ENCODE measurements at places on chromosomes 1 and 21. TPM values are rescaled to one million over a fixed set of nuclear protein-coding genes. Genes with fewer than 3 reads are reported as not detected.
A peak's percentile ranks its signal among the peaks of the same experiment; 100 is the strongest.

DNA sequence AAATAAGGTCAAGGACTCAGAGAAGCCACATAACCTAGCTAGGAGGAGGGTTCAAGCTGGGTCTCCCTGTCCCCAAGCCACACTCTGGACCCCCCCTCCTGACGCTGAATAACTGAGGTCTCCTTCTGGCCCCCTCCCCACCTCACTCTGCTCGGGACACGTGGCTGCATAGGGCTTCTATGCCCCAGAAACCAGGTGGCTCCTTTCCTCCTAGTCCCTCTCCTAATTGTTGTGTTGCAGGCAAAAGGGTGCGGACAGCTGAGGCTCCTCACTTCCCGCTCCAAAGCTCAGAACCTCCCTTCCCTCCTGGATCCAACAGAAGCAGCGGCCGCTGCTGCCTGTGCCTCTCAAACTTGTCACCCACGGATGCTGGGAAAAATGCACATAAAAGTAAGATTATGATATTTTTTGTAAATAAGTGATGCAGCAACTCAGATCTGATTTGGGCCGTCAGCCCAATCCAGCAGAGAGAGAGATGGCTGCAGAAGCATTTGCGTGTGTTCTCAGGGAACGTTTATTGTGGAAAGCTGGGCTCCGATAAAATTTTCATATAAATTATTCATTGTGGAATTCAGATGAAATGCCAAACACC, 40.8 kb upstream of the C1orf174 start:
- DNase-seq: no peak

- no peak for DNase-seq
Measured at GRCh38 chr1:110309767-110310166, 29.4 kb upstream of the RBM15 start.

GRCh38 chr1:152959801-152960451, 10.5 kb upstream of the SPRR4 start:
- DNase-seq: no peak

DNA sequence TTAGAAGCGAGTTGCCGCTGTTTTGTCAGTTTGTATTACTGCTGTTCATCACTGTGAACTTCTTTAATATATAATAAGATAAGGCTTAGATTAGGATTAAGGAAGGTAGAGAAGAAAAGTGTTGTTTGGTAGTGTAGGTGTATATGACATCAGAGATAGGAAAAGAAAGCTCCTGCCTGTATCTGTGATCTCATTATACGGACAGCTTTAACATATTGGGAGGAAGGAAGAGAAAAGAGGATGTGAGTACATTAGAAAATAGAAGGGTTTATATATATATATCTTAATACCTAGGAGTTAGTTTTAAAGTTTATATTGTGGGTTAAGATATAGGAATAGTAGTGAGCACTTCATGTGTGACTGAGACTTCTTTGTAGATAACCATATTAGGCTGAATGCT, 71.0 kb downstream of the RALGPS2 start:
- DNase-seq: no peak

- DNase-seq: no peak
Measured at GRCh38 chr1:86739648-86740509, 35.5 kb downstream of the SH3GLB1 start.

DNA sequence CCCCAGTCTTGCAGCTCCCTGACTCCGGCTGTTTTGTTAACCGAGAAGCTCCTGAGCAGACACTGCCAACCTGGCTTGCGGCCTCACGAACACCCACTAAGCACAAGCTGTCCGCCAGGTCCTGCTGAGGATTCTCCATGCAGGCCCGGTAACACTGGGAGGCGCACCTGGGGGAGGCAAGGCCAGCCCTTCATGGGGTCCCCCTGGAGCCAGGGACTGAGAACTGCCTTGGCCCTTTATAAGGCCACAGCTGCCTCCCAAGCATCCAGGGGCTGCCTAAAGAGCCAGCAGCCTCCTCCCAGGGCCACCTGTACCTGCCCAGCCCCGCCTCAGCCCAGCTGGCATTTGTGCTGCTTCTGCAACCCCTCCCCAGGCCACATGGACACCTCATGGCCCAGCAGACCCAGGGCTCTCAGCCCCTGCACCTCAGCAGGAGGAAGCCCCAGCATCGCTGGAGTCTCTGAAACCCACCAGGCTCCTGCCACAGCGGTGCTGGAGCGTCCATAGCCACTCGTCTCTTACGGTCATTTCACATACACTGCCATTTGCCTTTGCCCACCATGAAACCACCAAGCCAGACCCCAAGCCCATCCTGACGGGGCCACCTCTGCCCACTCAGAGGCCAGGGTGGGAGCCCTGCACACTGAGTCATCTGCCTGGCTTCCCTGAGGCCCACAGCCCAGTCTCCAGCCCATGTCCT, 82.5 kb downstream of the NPHP4 start:
- no peak for DNase-seq

STYXL2 gene
- total RNA-seq: 0.41 TPM

- DNase-seq: no peak
Measured at GRCh38 chr1:37599940-37600339, 4.2 kb upstream of the GNL2 start.

GRCh38 chr1:204649721-204650521, 35.6 kb downstream of the LRRN2 start:
- no peak for DNase-seq

IL24 gene
- under 0.01 TPM for total RNA-seq

KLHDC8A gene
- total RNA-seq: 16.7 TPM

OVAAL gene
- not detected for total RNA-seq

DNA sequence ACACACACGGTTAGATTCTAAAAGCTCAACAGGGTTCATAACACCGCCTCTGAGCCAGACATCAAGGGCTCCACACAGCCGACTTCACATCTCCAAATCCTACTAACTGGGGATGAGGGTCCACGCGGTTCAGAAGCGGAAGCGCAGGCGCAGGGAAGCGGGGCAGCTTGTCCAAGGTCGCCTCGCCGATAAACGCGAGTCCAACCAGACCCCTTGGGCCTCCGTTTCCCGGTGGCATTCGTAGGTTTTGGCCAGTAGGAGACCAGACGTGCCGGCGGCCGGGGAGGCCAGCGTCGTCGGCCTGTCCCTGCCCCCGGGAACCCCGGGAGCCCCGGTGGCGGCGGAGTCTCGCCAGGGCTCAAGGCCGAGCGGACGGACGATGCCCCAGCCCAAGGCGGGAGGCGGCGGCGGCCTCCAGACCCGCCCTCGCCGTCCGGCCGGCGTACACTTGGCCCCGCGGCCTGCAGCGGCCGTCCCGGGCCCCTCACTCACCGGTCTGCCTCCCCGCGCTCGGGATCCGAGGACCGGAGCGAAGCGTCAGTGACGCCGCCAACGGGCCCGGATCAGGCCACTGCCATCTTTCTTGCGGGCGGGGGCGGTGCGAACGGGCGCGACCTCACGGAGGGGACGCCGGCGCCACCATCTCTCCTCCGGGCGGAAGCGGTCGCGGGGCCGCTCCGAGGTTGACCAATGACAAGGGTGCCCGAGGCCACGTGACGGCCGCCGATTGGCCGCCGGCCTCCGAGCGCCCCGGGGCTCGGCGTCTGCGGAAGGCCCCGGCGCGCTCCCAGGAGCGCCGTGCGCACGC, at the start of gene SDF4:
SDF4 (minus strand) TSS at position 602 of the 808 bp plus-strand sequence. CDS start 3,229 bp downstream, outside the sequence.
- peak; percentile 100 for DNase-seq

- peak; percentile 64 for DNase-seq
Measured at GRCh38 chr1:215567491-215568298, 591 bp downstream of the KCTD3 start.

DNA sequence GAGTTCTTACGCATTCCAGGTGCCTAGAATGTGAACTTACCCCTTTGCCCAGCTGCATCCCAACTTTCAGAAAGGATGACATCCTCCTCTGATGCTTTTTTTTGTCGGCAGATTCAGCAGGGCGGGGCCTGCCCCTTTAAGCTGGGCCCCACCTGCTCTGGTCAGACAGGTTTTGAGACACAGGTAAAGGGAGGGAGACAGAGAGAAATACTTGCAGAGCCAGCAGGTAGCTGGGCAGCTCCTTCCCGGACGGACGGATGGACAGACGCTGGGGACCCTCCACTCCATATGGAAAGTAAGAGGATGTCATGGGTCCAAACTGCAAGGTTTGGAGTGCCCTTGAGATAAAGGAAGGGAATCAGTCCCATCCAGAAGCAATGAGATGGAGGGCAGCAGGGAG, at the start of gene TMEM79:
TMEM79 (plus strand) TSS at position 214 of the 400 bp plus-strand sequence. CDS start 902 bp downstream, outside the sequence.
- no peak for DNase-seq

GRCh38 chr1:93081716-93082115, 2.6 kb downstream of the MTF2 start:
- no peak for DNase-seq

GRCh38 chr1:73463873-73464272, 734.1 kb downstream of the LRRIQ3 start:
- DNase-seq: no peak

CFAP107 gene
- under 0.01 TPM for total RNA-seq

GRCh38 chr1:92538048-92538412, 51.3 kb upstream of the GFI1 start:
- no peak for DNase-seq

BACE2 gene
- 10.2 TPM for total RNA-seq

ZNF670 gene
- 25.3 TPM for total RNA-seq

DNA sequence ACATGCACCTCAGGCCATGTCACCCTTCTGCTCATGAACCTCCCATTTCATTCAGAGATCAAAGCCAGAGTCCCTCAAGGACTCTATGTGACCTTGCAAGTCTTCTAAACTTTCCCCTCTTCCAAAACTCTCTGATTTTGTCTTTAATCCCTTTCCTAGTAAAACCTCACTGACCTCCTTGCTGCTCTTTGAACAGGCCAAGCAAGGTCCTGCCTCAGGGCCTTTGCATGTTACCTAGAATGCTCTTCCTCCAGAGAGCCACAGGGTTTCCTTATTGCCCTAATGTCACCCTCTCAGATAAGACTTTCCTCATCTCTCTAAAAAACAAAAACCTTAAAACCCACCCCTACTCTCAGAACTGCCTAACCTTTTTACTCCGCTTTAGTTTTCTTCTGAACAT, 26.6 kb downstream of the IL23R start:
- DNase-seq: no peak

DNA sequence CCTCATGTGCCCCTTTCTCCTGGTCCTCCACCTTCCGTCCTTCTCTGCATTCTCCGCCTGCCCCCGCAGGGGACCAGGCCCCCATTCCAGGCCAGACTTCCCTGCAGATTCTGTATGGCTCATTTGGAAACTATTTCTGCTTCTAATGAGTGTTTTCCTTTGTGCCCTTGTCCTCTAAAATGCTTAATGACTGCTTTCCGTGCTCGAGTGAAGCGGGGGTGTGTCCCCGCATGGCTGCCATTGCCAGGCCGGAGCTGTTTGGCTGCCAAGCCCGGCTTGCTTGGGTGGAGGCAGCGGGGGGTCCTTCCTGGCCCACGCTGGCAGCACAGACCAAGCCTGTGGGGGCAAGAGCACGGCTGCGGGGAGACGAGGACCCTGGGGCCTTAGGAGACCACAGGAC, 299.3 kb upstream of the VAMP3 start:
- no peak for DNase-seq

DNA sequence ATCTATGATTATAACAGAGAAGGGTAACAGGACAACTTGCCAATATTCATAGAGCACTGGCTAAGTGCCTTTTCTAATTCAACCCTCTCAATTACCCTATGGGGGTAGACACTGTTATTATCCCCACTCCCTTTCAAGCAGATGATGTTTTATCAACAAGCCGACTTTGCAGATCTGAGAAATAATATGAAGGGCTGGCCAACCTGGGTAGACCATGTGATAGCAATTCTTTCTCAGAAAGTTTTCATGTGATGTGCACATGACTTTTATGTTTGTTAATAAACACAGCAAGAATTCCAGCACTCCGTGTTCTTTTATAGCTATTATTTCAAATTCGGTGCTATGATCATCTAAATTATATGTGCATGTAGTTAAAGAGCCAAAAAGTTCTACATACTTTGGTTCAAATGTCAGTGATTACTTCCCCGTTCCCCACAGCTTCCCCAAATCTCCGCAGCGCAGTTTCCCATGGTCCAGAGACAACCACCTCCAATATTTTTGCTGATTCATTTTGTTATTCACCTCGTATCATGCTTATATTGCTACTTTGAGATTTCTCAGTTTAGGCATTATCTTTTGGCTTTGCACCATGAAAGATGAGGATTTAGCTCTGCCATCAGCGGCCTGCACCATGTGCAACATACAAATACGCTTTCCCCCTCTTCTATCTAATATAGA, 96.7 kb upstream of the GADD45A start:
- no peak for DNase-seq

CHD5 gene
- total RNA-seq: 31.4 TPM

DNA sequence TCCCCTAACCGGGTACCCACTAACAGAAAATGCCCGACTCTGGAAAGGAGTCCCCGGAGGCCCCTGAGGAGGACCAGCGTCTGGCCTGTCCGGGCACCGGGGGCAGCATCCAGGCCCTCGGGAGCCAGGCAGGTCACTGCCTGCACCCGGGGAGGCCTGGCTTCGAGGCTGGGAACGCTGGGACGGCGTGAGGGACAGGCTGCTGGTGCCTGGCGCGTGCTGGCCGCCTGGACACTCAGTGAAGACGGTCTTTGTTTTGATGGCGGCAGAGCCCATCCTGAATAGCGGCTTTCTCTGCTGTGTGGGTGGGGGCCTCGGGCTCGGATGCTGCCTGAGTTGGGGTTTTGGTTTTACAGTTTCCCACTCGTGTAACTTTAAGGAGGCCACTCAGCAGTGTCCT, 37.6 kb downstream of the PRKCZ start:
- peak; percentile 64 for DNase-seq

DNA sequence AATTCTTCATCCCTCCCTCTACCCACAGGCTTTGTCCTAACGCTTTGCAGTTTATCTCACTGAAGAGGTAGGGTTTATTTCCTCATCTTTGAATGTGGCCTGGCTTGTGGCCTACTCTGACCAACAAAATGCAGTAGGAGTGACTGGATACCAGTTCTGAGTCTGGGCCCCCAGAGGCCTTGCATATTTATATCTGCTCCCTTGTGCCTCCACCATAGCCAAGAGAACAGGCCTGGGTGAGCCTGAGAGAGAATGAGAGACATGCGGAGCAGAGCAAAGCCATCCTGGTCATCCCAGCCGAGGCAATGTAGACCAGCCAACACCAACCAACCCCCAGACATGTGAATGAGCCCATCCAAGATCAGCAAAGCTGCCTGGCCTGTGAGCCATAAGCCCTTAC, 30.3 kb downstream of the SMIM12 start:
- DNase-seq: no peak

CLCA4 gene
- not detected for total RNA-seq

DNA sequence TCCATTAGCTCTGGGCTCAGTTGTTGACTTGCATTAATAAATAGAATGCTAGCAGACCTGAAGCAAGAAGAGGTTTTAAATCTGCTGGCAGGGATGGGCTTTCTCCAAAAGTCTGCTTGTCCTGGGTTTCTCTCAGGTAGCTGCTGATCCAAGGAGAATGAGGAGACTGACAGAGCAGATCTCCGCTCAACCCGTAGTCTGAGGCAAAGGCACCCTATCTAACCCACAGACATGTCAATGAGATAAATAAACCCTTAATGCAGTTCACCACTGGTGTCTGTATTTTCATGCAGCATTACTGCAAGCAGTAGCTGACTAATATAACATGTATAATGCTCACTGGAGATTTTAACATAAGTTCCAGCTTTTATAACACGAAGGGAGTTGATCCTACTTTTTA, 44.1 kb upstream of the RGS21 start:
- no peak for DNase-seq

- DNase-seq: no peak
Measured at GRCh38 chr1:205650241-205650640, 18.4 kb upstream of the ELK4 start.

- no peak for DNase-seq
Measured at GRCh38 chr1:26999440-26999987, 6.0 kb downstream of the TRNP1 start.

GRCh38 chr1:181759481-181759880, 276.2 kb downstream of the CACNA1E start:
- no peak for DNase-seq

GRCh38 chr1:92958203-92958970, 2.9 kb downstream of the DIPK1A start:
- DNase-seq: no peak

CACNA1S gene
- under 0.01 TPM for total RNA-seq

LINGO4 gene
- not detected for total RNA-seq

DDAH1 gene
- 45.2 TPM for total RNA-seq

Data from frontal cortex (tissue), 4 donors.